T-helper 9 cell (primary cell): ENCODE measurements at places on chromosomes 11 and 22.

GRCh38 chr11:72191961-72192381 is at the start of gene FOLR1:
Gene FOLR1 (plus strand): TSS chr11:72192140. CDS start chr11:72192174, 34 bp downstream.
- DNase-seq: no peak

GRCh38 chr11:15309296-15309695 is 194.6 kb downstream of the INSC start:
- DNase-seq: no peak

DNA sequence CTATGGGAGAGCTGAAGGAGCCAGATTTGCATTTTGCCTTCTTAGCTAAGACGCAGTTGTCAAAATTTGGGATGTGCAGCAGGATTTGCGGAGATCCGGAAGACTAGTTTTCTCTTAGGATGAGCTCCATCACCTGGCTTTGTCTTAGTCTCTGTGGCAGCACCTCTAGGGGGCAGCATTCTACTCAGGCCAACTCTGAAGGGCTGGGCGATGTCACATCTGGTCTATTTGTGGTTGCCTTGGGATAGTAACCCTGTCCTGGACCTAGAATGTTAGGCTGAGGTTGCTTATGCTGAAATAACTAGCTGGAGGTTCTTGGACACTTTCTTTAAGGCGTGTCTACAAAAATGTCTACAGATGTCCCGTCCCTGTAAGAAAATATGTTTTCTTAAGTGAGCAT is 116.2 kb downstream of the FAT3 start:
- no peak for DNase-seq

GRCh38 chr11:128472128-128473089 is 114.9 kb downstream of the ETS1 start:
- DNase-seq: no peak

GRCh38 chr11:102620818-102621561 is 4.1 kb downstream of the MMP20 start:
- DNase-seq: no peak

DNA sequence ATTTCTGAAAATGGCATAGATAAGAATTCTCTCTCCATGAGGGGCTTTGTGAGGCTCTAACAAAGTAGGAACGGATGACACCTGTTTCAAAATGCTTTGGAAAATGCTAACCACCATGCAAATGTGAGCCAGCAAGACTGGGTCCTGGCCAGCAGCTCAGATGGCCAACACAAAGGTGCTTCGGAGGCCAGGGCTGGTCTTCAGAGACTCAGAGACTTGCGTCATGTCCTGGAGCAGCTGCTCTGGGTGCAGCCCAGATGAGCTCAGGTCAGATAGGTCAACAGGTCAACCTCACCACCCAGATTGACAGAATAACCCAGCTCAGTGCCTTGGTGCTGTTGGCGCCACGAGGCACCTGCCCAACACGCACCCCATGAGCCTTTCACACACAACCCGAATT is 12.0 kb upstream of the TMEM121B start:
- no peak for DNase-seq

DNA sequence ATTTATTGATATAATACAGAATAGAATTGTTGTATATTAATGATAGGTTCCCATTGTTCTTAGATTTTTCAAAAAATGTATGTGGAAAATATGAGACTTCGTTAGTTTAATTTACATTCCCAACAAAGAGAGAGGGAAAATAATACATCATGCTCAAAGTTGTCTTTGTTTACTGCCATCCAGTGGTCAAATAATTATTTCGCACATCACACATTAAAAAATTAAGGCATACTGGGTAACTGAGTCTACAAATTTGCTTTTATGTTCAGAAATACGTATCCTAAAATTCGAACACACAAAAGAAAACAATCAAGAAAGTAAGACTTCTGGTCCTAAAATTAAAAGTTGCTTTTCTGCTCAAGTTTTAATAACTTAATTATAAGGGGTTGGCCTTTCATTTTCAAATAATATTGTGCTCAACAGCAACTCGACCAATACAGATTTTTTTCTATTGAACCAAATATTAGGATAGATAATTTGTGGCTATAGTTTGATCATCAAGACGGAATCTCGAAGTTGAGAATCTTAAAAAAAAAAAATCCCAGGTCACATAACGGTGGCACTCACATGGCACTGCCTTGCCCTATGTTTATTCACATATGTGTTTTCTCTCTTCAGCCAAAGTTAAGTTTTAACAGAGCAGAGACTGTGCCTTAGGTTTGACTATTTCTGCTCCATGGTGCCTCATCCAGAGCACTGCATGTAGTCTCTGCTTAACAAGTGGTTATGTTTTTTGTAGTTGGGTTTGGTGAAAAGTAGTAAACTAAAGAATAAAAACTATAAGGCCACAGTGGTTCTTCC is 12.3 kb downstream of the PDGFD start:
- DNase-seq: no peak

DNA sequence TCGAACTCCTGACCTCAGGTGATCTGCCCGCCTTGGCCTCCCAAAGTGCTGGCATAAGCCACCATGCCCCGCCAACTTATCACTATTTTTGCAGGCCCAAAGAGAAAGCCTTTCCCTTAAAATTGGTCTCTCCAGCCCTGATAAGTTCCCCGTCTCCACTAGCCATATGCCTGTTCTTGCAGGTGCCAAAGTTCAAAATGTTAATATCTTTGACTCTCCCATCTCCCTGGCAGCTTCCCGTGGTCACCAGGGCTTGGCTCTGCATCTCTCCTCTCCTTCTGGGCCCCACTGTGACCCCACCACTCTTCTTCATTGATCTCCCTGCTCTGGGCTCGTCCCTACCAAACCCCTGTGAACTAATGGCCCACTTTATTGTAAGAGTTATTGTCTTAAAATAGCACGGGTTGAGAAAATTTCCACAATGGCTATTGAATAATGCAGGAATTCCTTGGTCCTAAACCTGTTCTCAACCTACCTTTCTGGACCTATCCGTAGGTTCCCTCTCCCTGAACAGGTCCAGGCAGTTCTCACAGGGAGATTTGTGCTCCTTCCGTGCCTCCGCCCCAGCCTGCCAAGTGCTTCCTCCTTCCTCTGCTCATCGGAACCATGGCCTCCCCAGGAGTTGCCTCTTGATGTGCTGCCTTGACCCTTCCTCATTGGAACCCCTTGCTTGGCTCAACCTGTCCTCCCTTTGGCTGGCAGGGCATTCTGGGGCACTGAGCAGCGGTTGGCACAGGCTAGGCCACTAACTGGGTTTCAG is 147.5 kb downstream of the DSCAML1 start:
- no peak for DNase-seq

- no peak for DNase-seq
Measured at GRCh38 chr11:40269865-40270264, 1189.6 kb downstream of the LRRC4C start.

GRCh38 chr11:72250661-72251464 is 6.9 kb upstream of the PHOX2A start:
- no peak for DNase-seq

GRCh38 chr22:50129121-50129736 is 39.4 kb downstream of the MOV10L1 start:
- DNase-seq: no peak

DNA sequence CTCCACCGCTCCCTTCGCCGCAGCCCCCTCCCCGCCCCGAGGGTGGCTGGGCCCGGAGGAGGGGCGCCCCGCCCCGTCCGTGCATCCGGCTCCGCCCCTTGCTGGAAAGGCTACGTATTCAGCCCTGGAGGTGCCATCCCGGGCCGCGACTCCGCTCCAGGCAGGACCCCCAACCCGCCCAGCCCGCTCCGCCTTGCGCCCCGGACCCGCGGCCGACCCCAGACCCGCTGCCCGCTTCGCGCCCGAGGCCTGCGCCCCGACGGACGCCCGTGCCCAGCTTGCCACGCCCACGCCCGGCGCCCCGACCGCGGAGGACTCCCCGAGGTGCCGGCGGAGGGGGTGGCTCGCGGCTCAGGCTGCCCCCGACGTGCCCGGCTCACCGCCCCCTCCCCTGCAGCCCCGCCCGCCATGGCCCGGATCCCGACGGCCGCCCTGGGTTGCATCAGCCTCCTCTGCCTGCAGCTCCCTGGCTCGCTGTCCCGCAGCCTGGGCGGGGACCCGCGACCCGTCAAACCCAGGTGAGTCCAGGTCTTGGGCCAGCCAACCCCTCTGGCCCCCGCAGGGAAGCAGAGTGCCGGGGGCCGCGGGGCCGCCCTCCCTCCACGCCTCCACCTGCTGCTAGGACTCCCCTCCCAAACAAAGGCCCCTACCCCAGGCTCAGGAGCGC is at the start of gene ADM2:
ADM2 (plus strand) TSS at position 104 of the 667 bp plus-strand sequence; CDS start at position 409, 305 bp downstream.
- DNase-seq: peak; percentile 61

DNA sequence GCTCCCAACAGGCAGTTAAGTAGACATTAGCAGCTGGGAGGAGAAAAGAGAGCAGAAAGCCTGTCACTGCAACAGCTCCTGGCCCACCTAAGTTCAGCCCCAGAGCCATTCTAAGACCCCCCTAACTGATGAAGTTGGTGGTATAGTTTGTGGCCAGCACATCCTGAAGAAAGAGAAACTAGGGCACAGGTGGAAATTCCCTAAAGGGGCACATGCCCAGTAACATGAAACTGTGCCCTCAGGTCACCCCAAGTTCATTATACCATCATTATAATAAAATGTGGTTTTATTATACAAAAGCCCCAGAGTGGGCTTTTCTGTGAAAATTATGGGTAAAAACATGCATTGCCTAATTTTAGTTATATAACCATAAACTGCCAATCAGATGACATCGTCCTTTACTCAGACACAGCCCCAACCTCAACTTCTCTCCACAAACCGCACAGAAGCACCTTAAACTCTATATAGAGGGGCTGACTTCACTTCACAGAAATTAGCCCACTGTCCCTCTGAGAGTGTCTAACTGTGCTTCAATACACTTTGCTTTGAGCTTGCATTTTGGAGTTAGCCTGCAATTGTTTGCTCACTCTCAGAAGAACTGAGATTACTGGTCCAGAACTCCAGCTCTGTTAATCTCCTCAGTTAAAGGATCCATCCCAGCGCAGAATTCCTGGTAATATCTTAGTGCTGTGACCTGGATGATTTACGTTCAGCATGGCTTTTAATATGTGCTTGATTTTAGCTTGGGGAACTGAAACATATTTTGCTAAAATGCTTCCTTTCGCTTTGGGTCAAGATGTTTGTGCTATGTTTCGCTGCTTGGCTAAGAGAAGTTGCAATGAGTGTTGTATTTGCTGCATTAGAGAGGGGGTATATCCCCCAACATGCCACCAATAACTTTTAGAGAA is 1.8 kb upstream of the APOL3 start:
- peak; percentile 38 for DNase-seq

- no peak for DNase-seq
Measured at GRCh38 chr11:124892146-124892545, 5.5 kb downstream of the ROBO4 start.

DNA sequence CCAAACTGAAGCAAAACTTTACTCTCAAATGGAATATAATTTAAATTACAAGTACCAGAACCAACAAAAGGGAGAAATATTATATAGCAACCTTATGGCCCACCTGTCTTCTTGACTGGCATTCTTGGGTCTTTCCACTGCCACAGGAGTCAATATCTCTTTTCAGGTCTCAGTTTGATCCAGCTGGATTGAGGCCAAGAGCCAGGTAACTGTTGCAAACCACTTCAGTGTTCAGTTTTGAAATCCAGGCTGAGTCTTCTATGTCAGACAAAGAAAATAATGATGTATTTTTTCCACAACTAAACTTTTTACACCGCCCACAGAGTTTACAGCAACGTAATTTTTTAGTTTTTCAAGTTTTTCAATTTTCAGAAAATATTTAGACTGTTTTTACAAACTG is 648 bp downstream of the DLG2 start:
- DNase-seq: no peak

DNA sequence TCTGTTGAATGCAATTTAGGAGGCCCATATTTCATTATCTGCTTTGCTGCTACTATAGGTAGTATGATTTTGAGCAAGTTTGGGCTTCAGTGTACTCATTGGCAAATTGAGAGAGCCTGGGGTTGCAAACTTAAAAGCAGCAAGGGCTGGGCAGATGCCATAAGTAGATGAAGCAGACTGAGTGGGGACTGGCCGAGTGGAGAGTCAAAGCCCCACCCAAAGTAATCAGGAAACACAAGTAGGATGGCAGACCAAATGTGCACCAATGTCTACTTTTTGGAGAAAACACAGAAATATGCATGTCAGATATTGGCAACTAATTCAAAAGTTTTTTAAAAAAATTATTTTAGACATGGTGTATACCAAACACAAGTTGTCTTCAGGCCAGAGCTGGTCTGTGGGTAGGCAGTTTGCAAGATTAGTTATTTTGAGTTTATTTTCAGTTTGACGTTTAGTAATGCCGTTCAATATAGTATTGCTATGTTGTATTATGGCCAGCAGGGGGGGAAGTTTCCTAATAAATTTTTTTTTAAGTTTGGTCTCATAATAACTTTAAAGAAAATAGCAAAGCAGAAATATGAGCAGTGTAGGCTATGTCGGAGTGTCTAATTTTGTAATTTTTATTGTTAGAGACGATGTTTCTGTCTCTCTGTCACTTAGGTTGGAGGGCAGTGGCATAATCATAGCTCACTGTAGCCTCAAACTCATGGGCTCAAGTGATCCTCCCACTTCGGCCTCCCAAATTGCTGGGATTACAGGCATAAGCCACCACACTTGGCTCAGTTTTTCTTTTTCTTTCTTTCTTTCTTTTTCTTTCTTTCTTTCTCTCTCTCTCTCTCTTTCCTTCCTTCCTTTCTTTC is 105.1 kb downstream of the HIPK3 start:
- no peak for DNase-seq

GRCh38 chr11:108929241-108929640 is 264.4 kb downstream of the DDX10 start:
- no peak for DNase-seq

DNA sequence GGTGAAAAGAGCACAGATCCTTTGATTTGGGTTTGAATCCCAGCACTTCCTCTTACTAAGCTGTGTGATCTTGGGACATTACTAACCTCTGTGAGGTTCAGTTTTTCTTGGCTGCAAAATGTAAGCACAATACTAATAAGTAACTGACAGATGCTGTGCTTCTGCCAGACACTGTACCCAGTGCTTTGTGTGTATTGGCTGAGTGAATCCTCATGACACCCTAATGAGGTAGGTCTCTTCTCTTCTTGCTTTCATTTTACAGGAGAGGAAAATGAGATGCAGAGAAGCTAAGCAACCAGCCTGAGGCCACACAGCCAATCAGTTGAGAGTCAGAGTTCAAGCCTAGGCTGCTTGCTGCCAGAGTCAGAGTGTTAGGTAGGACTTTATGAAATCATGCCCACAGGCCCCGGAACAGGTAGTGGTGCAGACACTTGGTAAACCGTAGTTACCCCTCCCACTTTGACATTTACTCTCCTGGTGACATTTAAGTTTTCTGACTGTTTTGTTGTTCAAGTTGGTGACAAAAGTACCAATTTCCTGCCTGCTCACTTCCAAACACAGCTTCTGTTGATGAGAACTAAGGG is 21.2 kb downstream of the PTPRJ start:
- DNase-seq: peak; percentile 68
